ENCODE measurements at places on chromosomes 1 and 21.

- no peak for DNase-seq
These were observed 234.7 kb downstream of the TTLL7 start for GRCh38 chr1:83764209-83764608.

- DNase-seq = no peak
These were observed 21.4 kb downstream of the OPRD1 start for GRCh38 chr1:28833381-28833780.

GRCh38 chr1:198637916-198638437 is 863 bp upstream of the PTPRC start:
- no peak for DNase-seq

- DNase-seq = no peak
These were observed at the start of gene LBR for GRCh38 chr1:225427235-225428067. Gene LBR (minus strand): TSS chr1:225428038. CDS start chr1:225424075, 3,963 bp downstream.

DNA sequence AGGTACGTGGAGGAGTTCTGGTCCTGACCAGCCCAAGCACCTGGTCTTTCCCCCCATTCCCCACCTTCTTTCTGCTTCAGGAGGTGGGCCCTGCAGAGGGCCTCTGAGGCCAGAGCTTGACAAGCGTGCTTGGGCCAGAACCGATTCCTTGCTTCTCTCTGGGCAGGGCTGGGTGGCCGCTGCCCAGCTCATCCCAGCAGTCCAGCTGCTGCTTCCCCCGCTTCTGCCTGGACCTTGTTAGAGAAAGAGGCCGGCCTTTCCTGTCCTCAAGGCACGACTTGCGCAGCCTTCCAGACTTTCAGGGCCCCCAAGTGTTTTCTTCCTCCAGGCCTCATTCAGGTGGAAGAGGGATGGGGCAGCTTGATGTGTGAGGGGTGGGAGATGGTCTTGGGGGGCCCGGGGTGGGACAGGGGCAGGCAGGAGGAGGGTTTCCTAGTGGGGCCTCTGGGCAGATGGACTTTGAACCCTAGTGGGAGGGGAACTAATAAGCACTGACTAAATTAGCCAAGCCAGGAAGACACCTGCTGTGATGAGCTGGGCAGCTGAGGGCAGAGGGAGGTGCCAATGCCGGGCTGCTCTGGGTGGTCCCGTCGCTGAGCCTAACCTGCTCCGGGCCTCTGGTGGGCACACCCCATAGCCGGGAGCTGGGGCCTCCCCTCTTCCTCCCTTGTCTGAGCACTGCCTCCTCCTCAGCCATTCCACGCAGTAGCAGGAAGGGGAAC is 36.5 kb downstream of the ARHGEF10L start:
- no peak for DNase-seq

DNA sequence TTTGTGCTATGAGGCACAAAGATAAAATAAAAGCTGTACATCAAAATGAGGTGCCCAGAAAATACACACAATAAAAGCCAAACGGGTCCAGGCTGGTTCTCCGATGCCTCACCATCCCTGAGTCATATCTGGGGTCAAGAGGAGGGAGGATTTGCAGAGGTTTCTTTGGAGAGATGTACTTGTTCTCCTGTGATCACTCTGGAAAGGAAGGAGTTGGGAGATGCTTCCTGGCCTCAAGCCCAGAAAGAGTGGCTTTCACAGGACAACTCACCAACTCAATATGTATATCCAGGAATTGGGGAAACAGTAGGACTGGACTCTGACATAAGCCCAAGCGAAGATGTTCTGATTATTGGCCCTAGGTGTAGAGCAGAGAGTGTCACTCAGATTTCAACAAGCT is 51.9 kb downstream of the DIPK1A start:
- DNase-seq = no peak

- DNase-seq = peak; percentile 1
These were observed 16.3 kb downstream of the PDZK1 start for GRCh38 chr1:145690587-145691558.

GRCh38 chr1:63645317-63645716 is 52.1 kb downstream of the PGM1 start:
- DNase-seq = no peak

GRCh38 chr1:9251501-9251900 is 16.9 kb downstream of the H6PD start:
- DNase-seq = no peak

DNA sequence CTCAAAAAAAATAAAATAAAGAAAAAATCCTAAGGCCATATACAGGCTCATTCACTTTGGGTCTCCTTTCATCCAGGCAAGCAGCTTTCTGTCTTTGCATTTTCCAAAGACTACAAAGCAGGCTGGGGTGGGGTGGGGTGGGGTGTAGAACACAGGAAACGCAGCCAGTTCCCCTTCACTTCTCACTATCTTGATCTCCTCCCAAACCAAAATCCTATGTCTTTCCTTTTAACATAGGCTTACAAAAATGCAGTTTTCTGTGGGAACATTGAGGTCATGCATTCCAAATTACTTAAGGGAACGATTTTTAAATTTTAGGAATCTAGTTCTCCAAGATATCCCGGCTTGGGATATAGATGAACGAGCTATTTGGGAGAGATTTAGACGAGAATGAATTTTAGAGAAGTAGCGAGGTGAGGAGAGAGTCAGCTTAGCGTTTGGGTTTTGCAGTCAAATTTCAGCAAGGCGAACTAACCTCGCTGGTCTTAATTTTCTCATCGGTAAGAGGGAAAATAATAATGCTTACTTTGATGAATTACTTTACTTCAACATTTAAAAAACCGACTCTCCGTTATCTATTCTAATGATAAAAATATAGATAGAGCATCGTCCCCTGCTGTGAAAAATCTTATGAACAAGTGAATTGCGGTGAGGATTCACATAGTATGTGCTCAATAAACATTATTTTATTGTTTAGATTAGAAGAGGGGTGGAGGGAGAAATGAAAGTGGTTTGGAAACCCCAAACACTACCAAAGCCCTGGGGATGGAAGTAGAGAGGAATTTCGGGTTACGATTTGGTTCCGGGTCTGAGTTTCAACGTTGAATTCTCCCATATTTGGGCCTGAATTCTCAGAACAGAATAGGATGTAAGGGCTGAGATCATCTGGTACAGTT is 735 bp upstream of the STX12 start:
- no peak for DNase-seq

- no peak for DNase-seq
These were observed 805.8 kb upstream of the ADGRL2 start for GRCh38 chr1:80994934-80995333.

DNA sequence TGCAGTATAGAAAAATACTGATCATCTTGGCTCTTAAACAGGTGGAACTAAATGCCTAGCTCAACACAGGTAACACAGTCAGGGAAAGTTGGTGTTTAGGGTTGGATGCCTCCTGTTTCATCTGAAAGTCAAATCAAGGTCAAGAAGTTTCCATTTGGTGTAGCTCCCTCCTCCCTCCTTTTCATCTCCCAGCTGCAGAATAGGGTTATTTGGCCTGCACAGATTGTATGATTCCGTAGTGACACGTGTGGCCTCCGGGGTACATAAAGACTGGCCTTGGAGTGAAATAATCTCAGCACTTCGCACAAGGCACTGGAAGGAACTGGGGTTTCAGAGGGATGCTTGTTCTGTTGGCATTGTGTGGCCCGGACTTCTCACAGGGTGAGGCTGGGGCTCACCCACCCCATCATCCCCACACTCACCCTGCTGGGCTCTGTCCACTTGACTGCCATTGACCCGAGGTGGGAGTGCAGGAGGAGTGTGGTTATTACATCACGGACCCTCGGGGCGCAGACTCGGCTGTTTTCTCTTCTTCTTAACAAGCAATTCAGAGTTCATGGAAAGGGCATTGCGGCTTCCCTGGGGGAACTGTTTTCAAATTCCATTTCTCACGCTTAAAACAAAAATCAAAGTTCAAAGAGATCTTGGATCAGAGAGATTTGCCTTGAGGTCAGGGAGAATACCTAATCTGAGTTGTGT is 18.4 kb downstream of the IGSF5 start:
- DNase-seq = no peak

Data from effector memory CD4-positive, alpha-beta T cell (primary cell).